ENCODE measurements at places on chromosomes 1 and 21.

DNA sequence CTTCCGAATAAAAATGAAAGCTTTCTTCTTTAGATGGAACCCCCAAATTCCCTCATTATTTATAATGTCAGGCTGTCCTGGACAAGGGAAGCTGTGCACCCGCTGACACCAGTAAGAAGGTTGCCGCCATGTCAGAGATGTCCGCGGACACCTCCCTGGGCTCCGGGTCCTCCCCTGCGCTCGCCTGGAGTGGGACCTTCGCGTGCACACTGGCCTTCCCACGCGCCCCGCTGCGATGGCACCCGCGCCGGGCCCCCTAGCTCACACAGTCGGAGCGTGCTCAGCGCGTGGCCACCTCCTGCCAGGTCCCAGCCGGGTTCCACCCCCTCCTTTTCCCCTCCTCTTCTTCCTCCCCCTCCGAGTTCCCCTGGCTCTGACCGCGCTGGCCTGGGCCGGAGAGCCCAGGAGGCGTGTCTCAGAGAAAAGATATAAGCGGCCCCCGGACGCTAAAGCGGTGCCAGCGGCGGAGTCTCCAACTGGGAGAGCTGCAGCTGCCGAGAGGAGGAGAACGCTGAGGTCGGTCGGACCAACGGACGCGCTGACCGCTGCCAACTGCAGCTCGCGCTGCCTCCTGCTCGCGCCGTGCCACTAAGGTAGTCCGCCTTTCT, at the start of gene G0S2:
TSS of gene G0S2 (plus strand) at position 456 of the 608 bp plus-strand sequence. CDS start 273 bp downstream, outside the sequence.
- DNase-seq, result peak; percentile 33

GRCh38 chr1:19619697-19620384, 24.3 kb upstream of the NBL1 start:
- DNase-seq, result no peak

DNA sequence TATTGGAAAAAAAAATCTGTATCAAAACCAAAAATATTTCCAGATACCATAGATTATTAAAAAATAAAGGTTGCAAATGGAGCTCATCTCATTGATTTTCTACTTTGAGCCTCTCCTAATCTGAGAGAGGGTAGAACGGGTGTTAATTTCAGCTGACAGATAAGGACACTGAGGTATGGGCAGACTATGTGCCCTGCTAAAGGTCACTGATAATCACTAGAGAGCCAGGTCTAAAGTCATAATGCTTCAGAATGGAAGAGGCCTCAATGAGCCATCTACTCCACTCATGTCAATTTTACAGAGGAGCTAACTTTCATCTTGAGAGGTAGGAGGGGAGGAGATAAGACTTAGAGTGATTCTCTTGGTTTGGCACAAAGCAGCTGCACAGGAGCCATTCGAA, 21.0 kb downstream of the GNG12 start:
- DNase-seq, result no peak

GRCh38 chr21:45601551-45601950, 42.0 kb upstream of the PCBP3 start:
- DNase-seq, result no peak

- DNase-seq, result no peak
Observed at GRCh38 chr1:7050751-7051665, 265.8 kb downstream of the CAMTA1 start.

DNA sequence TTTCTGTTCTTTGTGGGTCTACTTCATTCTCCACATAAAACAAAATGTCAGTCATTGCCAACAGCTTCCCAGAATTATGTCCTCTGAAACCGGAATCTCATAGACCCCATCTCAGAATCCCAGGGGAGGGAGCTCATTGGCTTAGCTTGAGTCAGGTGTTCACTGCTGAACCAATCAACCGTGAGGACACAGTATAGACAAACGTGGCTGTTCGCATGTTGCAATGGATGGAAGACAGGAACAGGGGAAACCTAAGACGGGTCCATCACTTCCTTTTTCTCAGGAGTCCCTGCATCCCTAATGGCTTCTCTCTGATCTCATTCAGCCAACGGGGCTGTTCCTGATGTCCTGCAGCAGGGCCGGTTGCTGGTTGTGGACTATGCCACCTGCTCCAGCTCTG, 9.1 kb downstream of the CELA2A start:
- no peak for DNase-seq

DNA sequence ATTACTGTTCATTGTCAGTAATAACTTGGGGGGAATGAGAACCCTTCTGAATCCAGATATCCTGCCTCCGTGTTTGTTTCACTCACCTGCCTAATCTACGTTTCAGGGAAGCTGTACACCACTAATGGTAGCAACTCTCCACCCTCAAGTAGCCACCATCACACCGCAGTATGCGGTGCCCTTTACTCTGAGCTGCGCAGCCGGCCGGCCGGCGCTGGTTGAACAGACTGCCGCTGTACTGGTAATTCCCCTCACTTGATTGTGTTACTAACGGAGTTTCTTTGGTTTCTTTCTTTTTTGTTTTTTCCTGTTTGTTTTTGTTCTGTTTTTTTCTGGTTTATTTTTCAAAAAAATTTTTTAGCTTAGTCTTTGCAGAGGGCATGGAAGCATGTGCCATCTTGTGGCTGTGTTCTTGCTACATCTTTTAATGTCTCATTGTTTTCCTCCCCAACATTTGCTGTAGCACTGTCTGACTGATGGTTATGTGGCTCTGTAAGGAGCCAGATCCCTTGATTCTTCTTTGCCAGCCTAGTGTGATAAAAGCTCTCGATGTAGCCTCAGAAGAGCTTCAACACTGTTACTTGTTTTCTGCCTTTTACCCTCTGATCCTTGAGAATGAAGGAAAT, 15.9 kb upstream of the OLFML3 start:
- no peak for DNase-seq

GRCh38 chr1:115430441-115431158, 92.6 kb upstream of the NGF start:
- peak; percentile 86 for DNase-seq

GRCh38 chr1:70290218-70290617, 64.3 kb downstream of the ANKRD13C start:
- no peak for DNase-seq

DNA sequence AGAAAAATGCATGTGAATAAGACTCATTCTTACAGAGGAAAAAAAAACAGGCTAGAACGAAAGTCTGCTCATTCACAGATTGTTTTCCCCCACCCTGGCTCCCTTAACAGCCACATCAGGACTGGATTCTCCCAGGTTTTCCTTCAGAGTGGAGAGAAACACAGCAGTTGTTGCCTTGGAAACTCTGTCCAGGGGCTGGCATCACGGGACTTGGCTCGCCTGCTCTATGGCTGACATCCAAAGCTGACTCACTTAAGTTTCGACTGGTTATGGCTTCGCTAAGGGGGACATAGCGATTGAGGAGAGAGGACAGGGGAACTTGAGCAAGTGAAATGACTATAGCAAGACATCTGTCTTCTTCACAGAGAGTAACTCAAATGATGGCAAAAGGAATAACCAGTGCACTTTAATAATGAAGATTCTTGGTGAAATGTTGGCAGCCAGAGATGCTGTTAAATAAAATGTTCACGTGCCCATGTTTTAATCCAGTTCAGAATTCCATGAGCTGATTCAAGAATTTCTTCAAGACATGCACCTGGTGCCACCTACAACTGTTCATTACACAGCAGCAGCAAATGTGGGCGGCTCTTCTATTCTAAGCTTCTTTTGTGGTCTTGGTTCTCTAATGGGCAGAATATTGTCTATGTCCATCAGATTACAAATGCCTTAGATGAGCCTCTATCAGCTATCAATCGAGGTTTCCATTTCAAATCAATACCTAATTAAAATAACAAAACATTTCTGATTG, 21.8 kb downstream of the MIS18A start:
- DNase-seq, result peak; percentile 74

GRCh38 chr21:45939521-45940045, 42.0 kb upstream of the COL6A1 start:
- no peak for DNase-seq

DNA sequence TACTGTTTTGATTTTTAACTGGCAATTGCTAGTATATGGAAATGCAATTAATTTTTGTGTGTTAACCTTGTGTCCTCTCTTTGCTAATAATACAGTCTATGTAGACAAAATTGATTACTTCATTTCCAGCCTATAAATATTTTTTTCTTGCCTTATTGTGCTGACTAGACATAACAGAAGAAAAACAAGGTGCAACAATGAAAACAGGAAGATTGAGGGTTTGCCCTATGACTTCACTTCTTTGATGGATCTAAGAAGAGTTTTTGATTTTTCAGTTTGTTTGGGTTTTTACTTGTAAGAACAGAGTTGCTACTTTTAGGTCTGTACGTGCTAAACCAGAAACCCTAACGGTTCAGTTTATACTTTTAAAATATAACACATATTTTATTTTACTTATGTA, 8.5 kb upstream of the CNIH4 start:
- DNase-seq, result no peak

DNA sequence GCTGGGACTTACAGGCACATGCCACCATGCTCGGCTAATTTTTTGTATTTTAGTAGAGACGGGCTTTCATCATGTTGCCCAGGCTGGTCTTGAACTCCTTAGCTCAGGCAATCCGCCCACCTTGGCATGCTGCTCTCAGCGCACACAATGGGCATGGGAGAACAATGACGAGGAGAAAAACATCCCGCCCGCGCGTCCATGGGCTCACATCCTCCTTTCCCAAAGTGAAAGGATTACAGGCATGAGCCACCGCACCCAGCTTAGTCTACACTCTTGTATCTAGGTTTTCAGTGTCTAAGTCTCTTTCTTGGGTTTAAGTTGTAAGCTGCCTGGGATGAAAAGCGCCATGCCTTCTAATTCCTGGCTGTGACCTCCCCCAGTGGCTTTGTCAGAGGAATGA, 37.9 kb downstream of the CDK18 start:
- DNase-seq, result no peak

DNA sequence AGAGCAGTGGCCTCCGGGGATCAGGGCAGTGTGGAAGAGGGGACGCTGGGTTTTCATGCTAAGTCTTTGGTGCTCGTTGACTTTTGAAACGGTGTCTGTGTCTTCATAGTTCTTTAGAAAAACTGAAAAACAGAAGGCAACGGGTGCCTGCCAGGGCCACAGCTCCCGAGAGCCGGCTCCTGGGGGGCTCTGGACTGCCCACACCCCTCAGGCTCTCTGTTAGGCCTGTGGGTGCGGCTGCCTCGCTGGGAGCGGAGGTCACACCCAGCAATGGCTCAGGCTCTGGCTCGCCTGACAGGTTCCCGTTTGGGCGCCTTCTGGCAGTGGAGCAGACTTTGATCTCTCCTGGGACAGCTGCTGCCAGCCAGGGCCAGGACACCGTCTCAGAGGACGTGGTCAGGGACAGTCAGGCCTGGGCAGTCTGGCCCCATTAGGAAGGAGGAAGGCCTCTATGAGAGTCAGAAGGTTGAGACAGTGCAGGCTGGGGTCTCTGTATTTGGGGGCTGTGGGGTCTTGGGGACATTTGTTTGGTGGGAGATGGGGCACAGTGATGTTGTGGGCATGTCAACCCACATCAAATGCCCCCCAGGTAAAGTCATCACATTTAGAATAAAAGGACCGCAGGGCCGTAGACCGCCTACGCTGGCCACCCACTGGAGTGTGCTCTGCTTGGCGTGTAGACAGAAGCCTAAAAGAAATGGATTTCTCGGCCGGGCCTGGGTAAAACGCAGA, 5.6 kb downstream of the ARHGEF16 start:
- DNase-seq, result no peak

DNA sequence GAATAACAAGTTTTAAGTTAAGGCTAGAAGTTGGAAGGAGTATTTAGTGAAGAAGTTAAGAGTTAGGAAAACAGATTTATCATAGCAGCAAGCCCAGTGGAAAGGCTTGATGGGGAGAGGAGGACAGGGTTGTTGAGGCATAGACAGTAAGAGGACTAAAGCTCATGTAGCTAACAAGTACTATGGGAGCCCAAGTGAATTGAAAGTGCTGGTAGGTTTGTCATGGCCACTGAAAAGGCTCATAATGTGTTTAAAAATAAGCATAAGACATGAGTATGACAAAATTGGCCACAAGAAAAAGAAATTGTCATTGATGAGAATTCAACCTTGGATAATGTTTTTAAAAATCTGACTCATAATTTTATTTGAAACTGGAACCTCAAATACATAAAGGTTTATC, 49.2 kb upstream of the CRB1 start:
- no peak for DNase-seq

DNA sequence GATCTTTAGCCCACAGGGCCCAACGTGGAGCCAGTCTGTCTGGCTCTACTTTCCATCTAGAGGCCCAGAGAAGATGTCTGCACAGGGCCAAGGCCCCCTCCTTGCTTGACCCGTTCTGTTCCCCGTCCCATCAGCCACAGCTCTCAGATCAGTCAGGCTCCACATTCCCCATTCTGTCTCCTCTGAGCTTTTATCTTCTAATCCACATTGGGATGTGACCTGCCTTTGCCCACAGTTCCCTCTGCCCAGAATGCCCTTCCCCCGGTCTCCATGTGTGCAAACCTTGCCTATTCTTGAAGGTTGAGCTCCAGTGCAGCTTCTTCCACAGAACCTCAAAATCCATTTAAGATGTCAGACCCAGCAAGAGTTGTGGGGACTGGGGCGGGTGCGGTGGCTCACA, 53.3 kb upstream of the WASF2 start:
- no peak for DNase-seq

DNA sequence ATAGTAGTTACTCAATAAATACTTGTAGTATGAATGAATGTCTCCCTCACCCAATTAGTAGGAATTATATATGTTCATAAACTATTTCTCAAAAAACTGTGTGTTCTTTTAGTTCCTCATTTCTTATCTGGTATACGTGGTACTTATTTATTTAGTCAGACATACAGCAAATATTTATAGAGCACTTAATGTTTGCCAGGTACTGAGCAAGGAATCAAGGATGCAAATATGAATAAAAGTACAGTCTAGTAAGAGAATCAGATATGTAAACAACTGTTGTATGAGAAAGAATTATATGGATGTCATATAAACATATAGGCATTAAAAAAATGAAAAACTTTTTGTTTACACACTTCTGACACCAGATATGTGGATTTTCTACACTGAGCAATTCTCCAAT, 58.5 kb downstream of the ATF6 start:
- DNase-seq, result no peak

GRCh38 chr1:107250169-107250568, 109.3 kb downstream of the NTNG1 start:
- no peak for DNase-seq

DNA sequence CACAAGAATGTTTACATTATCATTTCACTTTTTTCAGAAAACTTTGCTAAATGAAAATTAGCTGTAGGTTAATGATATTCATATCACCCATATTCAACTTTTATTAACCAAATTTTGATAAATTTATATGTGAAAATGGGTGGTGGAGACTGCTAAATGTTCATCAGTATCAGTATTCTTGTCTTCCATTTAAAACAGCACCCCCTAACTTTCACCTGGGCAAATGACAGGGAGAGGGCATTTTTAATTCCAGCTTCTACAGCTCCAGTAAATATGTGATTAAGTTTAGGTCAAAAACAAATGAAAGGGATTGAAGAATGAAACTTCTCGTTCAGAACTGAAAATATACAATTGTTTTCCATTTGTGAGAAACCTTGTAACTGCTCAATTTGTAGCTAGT, 722.2 kb downstream of the KCNT2 start:
- DNase-seq, result no peak

GRCh38 chr1:214248311-214249085, 32.5 kb upstream of the SMYD2 start:
- DNase-seq, result no peak

GRCh38 chr1:161046605-161047228, 940 bp upstream of the USF1 start:
- no peak for DNase-seq

- DNase-seq, result no peak
Observed at GRCh38 chr1:160120797-160121196, 5.2 kb downstream of the ATP1A2 start.

Data from amniotic stem cell (primary cell).